Hematopoietic multipotent progenitor cell treated with erythropoietin and hydrocortisone succinate and interleukin-3 and kit ligand, for 4 days (in vitro differentiated cells): ENCODE measurements at places on chromosomes 5 and 9.

DNA sequence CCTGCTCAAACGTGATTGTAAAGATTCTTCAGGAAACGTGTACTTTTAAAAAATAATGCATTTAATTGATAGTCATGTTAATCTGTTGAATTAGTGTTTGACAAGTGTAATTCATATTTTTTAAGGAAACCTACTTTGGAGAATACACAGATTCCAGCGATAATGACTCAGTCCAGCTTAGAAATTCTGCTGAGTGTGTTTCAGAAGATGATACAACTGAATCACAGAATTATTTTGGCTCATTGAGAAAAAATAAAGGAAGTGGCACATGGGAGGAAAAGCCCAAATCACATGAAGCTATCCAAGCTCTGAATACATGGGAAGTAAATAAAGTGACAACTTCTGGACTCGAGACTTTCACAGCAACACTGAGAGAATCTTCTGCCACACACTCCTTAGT is 37.8 kb downstream of the ICE1 start:
- DNase-seq = no peak

- DNase-seq = no peak
These were observed 100.0 kb downstream of the FBXO38 start for GRCh38 chr5:148483750-148484149.

DNA sequence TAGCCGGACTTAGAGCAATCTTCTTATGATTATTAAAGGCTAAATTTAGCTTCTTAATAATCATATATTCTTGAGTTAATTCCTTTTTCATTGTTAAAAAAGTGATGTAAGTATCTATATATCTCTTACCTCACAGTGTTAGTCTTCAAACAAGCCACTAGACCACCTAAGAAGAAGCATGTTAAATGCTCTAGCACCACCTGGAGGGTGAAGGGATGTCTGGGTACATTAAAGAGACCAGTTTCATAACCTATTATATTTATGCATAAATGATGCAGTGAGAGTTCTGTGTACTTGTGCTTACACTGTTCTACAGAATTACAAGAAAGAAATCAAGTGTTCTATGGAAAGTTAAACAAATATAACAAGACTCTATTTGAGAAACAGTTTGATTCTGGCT is 55.9 kb upstream of the SLCO6A1 start:
- peak; percentile 58 for DNase-seq

- DNase-seq = no peak
These were observed 7.1 kb upstream of the OR5C1 start for GRCh38 chr9:122781671-122782070.

DNA sequence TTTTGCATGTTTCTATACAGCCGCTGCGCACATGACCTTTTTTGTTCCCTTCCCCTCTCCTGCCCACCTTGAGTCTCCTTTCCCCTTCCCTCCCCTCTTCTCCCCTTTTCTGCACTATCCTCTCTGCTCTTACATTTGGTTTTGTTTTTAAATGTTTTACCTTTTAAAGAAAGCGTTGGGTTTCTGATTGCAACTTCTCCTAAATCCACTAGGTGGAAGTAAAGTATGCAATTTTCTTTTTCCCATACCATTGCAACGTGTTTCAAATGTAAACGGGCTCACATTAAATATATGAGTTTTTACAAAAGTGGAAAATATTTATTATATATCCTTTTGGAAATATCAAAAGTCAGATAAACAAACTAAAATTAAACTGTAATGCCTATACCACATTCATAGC is 500.9 kb downstream of the DIRAS2 start:
- peak; percentile 62 for DNase-seq

- no peak for DNase-seq
These were observed 236.2 kb upstream of the WWC1 start for GRCh38 chr5:168055141-168055683.

DNA sequence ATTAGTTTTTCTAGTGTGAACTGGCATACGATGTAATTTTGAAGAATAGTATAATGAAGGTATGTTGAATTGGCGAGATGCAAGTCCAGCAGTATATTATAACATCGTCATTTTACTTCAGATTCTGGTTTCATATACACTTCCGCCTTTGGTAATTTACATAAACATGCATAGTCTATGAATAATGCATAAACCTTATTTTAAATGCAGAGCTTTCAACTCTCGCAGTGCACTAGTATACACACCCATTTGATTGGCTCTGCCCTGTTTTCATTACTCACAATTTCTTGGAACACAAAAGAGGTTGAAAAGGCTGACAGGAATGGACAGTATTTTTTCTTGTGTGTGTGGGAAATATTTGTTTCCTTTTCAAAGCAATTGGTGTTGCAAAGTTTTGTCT is 128.9 kb upstream of the CCNH start:
- DNase-seq = no peak

GRCh38 chr9:115952430-115953292 is 200.9 kb upstream of the PAPPA start:
- no peak for DNase-seq

DNA sequence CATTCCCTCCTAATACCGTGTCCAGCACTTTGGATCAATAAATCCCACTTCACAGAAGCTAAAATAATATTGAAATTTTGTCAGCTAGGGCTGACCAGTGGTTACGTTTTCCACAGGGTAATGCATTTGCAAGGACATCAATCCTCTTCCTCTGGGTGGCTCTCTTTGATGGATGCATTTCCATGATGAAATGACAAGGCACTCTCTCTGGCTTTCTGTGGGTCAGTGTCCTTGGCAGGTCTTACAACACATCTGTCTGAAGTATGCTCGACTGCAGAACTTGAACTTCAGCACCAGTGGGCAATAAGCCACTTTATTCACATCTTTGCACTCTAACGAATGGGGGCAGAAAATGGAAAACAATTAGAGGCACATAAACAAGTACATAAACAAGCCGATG is 330.1 kb downstream of the ADAMTS6 start:
- no peak for DNase-seq

DNA sequence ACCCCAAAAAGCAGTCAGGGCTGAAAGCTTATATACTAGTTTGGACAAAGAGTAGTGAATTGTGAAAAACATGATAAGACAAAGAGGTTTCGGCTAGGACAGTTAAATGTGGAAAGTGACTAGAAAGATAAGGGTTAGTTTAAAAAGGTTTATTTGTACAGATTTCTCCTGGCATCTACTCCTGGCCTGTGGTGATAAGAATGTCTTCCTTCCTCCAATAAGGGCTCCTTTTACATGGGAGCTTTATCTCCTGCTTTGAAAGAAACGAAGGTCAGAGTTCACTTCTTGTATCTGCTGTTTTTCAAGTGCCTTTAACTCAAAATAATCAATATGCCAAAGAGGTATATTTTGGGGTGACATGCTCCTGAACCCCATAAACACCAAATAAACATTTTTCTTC is 776.1 kb upstream of the COX7C start:
- peak; percentile 19 for DNase-seq

- no peak for DNase-seq
These were observed 12.2 kb downstream of the TAS2R1 start for GRCh38 chr5:9617739-9618504.

DNA sequence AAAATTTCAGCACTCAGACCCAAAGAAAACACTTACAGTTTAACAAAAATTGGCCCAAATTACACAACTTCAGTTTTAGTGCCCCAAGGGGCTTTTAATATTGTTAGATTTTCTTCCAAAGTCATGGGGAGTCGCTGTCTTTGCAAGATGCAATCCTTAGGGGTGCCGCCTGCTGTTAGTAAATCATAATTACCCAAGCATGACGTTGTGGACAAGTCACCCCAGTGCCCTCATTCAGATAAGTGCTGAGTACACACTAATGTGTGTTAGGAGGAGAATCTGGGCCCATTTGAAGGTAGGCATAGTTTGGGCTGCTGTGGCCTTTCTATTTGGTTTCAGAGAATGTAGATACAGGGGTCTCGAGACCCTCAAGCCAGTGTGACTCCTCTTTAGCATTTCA is 138.1 kb downstream of the SV2C start:
- no peak for DNase-seq

GRCh38 chr5:159034083-159034824 is 65.5 kb downstream of the EBF1 start:
- DNase-seq = peak; percentile 30

- no peak for DNase-seq
These were observed 2.9 kb downstream of the FANCG start for GRCh38 chr9:35076848-35077247.

DNA sequence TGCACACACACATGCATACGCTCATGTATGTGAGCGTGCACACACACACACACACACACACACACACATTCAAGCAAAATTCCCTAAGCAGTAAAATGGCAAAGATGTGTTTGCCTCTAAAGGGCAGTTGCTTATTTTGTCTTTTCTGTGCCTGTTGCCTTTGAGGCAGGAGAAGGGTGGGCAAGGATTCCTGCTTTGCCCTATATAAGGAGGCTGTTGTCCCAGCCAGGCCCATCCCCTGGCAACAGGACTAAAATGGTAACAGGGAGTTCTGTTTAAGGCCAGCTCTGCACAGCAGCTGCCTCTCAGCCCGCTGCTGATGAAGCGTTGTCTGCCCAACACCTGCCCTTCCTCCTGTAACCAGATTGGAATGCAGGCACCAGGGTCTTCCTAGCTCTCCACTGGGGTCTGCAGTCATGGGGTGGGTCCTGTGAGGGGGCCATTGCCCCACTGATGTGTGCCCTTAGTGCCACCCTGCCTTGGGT is 64.4 kb downstream of the PPARGC1B start:
- no peak for DNase-seq

GRCh38 chr9:15079989-15080388 is 169.8 kb upstream of the FREM1 start:
- DNase-seq = no peak

DNA sequence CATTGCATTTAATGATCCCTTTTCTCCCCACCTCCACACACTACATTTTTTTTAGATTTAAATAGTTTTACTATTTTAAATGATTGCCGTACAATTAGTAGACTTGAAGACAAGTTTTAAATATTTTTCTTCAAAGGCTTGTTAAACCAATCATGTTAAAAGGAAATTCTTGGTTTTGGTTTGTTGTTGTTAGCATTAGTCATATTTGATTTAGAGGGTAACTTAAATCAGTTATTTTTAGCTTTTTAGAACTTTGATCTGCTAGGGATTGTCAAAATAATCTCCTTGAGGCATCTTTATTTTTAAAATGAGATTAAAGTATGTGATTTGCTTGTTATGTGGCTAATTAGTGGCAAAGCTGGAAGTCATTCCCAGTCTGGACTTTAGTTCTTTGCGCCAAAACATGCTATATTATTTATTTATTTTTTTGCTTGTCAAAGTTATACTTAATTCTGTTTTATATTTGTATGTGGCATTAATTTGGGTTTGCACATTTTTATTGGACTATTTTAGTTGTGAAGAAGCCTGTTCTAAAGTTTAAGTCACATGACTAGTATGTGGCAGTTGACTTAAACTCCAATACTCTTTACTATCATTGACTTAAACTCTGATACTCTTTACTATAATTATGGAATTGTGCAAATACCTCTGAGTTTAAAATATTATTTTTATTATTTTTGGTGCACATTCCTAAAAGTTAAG is 14.7 kb downstream of the ITGA1 start:
- no peak for DNase-seq

- DNase-seq = no peak
These were observed 99.4 kb upstream of the MVB12B start for GRCh38 chr9:126226991-126227936.

DNA sequence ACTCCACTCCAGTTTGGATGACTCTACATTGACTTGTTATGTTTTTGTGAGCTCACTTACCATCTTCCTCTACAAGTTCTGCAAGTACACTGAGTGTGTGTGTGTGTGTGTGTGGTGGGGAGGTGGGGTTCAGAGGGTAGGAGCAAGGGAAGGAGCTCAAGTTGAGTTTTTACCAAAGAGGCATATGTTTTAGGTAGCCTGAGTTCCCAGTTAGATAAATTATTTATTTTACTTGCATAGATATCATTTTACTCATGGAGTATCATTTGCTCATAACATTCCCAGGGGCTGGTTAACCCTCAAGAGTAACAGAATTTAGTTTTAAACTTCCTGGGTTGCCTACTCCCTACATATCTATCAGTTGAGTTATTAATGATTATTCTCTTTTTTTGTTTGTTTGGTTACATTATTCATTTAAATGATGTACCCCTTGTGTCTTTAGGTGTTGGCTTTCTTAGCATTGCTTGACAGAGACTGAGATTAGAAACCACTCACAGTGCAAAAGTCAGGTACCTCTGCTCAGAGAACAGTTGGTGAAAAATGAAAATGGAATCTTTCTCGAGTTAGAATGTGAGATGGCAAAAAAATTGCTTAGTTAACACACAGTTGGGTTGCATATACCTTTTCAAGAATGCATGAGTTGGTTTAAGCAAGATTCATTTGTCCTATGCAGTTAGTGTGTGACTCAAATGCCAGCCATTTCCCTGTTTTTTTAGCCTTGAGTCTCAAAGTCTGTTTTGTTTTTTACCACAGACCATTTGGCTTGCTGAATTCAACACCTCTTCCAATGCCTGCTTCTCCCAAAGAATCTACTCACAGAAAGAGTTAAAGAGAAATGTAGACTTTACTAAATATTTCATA is 29.2 kb downstream of the TNFSF8 start:
- no peak for DNase-seq

DNA sequence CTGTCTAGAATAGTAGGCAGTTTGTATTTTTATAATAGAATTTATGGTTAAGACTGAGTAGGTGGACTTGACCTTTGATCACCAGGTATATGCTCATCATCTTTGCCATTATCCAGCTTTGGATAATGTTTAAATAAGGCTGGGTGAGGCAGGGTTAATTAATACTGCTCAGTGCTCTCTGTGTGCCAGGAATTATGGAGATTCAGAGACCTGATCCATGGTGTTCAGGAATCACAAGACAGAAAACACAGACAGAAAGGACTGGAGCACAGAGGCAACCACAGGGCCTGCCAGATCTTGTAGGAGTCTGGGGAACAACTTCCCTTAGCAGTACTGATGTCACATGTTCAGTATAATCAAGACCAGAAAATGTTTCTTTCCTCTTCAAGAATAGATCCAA is 186.3 kb upstream of the ADCY2 start:
- no peak for DNase-seq

DNA sequence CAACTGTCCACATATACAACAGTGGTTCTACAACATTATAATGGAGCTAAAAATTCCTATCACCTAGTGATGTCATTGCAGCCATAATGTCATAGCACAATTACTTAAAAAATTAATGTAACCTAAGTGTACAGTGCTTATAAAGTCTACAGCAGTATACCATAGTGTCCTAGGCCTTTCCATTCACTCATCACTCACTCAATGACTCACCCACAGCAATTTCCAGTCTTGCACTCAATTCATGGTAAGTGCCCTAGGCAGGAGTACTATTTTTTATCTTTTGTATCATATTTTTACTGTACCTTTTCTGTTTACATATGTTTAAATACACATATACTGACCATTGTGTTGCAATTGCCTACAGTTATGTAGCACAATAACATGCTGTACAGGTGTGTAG is 9.6 kb upstream of the PUM3 start:
- no peak for DNase-seq

GRCh38 chr9:136655536-136656182 is 7.1 kb upstream of the EGFL7 start:
- DNase-seq = peak; percentile 80
